ENCODE measurements at places on chromosomes 6 and 20. TPM values are rescaled to one million over a fixed set of nuclear protein-coding genes. Genes with fewer than 3 reads are reported as not detected.

SLC22A3 gene
- total RNA-seq, result not detected

SLC35F1 gene
- 0.08 TPM for total RNA-seq

TUBB1 gene
- total RNA-seq, result not detected

SAPCD1 gene
- 9.5 TPM for total RNA-seq

VSX1 gene
- total RNA-seq, result not detected

SLC16A10 gene
- total RNA-seq, result 13.4 TPM

NRSN2 gene
- 11.2 TPM for total RNA-seq

POLR3F gene
- 14.5 TPM for total RNA-seq

KIAA0408 gene
- 3.1 TPM for total RNA-seq

GATA5 gene
- total RNA-seq, result not detected

ACSS1 gene
- 14.3 TPM for total RNA-seq

CLIC5 gene
- total RNA-seq, result 0.50 TPM

EYA4 gene
- not detected for total RNA-seq

THBS2 gene
- not detected for total RNA-seq

FAM184A gene
- 3.7 TPM for total RNA-seq

ULBP1 gene
- 2.8 TPM for total RNA-seq

GSTA3 gene
- not detected for total RNA-seq

NFYA gene
- 24.5 TPM for total RNA-seq

DYNLT2 gene
- total RNA-seq, result 2.0 TPM
